ENCODE measurements at places on chromosomes 4 and X.

DNA sequence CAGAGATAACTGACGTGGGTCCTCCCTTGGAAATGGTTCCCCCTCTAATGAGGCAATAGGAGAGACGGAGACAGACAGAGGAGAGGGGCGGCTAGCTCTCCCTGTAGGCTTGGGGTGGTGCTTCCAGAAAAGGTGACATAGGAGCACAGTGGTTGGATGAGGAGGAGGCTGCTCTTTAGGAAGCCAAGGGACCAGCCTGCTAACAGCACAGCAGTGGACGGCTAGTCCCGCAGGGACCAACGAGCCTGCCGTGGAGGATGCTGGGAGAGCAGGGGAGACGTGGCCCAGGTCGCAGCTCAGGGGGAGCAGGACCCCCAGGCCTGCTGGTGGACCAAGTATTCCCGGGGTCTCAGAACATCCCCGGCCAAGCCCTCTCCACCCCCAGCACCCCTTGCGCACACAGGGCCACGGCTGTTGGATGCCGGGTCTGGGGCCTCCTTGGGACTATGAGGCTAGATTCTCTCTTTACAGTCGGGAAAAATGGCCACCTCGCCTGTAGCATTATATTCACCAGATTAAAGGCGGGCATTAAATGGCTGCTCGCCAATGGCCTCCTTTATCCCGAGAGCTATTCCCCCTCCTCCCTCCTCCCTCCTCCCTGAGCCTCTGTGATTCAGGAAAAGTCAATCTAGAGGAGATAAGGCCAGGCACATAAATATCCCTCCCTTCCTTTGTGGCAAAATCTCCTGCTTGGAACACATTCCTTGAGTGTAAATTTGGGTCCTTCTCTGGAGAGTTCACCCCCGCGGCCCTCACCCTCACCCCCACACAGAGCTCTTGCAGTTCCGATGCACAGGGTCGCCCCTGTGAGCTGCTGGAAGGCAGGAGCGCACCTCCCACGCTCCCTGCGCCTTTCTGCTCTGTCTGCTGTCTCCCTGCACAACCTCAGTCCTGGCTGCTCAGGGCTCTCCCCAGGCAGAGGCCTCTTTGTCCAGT, 30.5 kb upstream of the NSG1 start:
- no peak for DNase-seq

- DNase-seq, result no peak
Measured at GRCh38 chrX:87941841-87942240, 424.2 kb downstream of the KLHL4 start.

DNA sequence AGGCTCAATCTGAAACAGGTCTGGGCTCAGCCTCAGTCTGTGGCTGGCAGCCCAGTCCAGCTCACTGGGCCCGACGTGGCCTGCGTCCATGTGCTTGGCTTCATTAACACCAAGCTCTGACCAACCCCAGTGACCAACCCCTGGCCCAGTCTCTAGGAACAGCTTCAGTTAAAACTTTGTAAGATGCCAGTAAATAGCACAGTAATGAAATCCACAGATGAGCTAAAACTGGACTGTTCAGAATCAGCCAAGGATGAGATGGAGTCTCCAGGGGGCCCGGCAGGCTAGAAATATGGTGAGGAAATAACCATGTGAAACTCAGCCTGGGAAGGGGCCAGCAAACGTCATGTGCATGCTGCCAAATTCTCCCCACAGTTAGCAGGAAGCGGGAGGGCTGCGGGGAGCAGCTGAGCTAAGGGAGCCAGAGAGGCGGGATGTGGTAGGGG, 37.1 kb upstream of the XPNPEP2 start:
- DNase-seq, result no peak

DNA sequence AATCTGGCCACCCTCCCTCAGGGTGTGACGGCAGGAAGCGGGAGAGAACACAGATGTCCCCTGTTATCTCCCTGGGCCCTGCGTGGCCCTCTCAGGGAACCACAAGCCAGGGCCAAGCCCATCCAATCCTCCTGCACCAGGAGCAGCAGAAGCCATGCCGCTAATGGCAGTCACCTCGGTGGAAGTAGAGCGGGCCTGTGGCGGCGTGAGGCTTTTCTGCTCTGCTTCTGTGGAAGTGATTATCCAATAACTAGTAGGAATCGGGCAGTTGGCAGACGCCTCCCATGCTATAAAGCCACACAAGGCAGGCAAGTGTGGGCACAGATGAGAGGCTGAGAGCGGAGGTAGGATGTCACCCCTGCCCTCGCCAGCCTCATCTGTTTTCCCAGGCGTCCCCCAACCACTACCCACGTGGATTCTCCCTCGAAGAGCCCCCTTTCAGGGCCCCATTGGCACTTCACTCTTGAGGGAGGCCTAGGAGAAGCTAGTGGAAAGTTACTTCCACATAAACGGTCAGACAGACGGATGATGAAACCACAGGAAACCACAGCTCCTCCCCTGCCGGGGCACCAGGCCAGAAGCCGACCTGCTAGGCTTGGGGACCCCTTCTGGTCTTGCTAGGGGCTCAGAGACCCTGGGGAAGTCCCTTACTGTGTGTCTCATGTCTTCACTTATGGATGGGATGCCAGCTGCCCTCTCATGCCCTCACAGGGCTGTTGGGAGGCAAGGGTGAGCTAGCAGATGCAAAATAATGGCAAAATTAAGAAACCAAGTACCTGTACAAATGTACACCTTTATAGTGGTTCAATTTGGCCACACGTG, 18.8 kb upstream of the TMSB4X start:
- DNase-seq, result peak; percentile 67

DNA sequence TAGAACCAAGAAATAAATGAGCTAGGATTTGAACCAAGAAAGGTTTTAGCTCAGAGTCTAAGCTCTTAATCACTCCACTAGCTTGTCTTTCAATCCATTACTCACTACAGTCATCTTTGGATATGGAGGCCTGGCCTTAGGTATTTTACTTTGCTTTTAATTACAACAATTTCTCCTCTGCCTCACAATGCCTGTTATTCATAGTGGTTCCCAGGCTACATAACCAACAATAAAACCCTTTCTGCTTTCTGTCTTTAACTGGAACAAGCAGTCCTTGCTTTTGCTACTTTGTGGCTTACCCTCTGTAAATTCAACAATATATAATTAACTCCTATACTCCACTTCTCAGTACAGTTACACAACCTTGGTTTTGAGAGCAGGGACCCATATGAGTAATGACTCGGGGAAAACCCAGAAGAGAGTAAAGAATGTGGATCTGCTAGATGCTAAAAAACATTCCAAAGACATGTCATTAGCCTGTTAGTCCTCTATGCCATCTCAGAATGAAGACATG, 94.7 kb upstream of the NAP1L5 start:
- no peak for DNase-seq

- DNase-seq, result no peak
Measured at GRCh38 chr4:139834226-139834662, 168.6 kb downstream of the MGST2 start.

- DNase-seq, result no peak
Measured at GRCh38 chr4:25100021-25100555, 60.2 kb downstream of the SEPSECS start.

GRCh38 chr4:7006411-7006810, 36.8 kb upstream of the TADA2B start:
- no peak for DNase-seq

- DNase-seq, result no peak
Measured at GRCh38 chr4:68347845-68348244, 2.0 kb downstream of the YTHDC1 start.

DNA sequence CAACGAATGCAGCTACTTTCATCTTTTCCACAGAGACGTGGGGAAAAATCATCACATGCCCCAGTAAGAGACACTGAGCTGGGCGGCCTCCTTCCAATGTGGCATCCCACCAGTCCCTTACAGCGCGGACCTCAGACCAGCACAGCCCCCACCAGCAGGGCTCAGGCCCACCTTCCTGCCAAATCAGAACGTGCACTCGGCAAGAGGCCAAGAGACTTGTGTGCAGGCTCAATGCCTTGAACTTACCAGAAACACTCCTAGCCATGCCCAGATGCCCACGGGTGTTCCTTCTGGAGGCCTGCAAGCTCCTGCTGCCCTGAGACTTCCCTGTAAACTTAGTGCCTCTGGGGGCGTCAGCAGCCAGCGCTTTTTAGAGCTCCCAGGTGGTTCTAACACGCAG, 31.2 kb downstream of the WDR1 start:
- DNase-seq, result no peak

DNA sequence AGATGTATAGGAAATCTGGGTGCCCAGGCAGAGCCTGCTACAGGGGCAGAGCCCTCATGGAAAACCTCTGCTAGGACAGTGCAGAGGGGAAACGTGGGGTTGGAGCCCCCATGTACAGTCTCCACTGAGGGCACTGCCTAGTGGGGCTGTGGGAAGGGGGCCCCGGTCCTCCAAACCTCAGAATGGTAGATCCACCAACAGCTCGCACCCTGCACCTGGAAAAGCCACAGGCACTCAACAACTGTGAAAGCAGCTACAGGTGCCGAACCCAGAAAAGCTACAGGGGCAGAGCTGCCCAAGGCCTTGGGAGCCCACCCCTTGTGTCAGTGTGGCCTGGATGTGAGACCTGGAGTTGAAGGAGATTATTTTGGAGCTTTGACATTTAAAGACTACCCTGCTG, 5.4 kb upstream of the XPNPEP2 start:
- no peak for DNase-seq

DNA sequence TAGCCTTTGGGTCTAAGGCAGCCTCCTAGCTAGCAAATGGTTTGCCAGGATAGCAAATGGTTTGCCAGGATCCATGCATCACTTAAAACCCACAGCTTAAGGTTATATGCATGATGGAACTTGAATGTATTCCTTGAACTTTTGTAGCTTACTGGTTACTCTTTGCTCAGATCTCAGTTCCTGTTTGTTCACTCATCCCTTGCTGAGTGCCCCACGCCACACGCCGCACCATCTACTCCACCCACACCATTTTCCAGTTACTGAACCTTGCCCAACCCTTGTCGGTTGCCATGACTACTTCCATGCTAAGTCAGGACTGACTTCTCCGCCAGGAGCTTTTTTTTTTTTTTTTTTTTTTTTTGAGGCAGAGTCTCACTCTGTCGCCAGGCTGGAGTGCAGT, 29.5 kb upstream of the XIAP start:
- no peak for DNase-seq

- peak; percentile 63 for DNase-seq
Measured at GRCh38 chrX:130082244-130083106, 27.8 kb downstream of the ELF4 start.

DNA sequence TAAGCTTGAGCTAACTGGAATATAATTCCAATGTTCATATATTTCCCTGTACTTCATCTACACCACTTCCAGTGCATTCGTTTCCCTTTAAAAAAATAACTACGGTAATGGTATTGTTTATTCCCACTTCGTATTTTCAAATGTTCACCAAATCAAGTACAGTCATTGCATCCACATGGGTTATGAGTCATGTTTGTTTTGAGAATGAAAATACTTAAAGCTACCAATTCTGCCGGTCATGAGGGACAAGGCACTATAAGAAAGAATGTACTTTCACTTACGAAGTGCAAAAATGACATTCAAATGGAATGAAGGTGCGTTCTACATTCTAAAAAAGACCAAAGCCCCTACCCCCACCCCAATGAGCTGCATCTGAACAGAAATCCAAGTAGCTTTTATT, 174.4 kb upstream of the FGF13 start:
- DNase-seq, result no peak

- DNase-seq, result no peak
Measured at GRCh38 chr4:183504930-183505610, at the start of gene ING2. TSS of gene ING2 (plus strand) at chr4:183505058. CDS start at chr4:183505196, 138 bp downstream.

- no peak for DNase-seq
Measured at GRCh38 chrX:110060846-110061537, 58.1 kb downstream of the TMEM164 start.

DNA sequence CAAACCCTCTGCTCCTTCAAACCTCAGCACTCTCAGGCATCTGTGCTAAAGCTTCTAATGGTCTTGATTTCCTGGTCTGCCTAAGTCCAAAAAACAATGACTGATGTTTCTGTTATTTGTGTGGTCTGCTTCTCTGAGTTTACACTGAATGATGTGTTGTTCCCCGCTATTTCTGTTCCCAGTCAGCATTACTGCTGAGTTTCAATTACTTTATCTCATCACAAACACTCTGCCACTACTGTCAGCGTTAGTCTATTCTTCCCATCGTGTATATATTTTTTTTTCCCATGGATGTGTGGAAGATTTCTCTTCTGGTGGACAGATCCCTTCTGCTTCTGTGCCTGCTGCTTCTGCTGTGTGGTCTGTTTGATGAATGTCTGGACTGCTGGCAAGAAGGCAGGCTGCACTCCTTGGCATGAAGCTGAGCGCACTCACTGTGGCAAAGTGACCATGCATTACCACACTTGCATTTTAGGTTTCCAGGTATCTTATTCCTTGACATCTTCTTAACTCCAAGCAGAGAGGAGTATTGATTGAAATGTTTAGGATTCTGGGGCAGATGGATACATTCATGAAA, 106.9 kb upstream of the PAQR3 start:
- DNase-seq, result no peak

DNA sequence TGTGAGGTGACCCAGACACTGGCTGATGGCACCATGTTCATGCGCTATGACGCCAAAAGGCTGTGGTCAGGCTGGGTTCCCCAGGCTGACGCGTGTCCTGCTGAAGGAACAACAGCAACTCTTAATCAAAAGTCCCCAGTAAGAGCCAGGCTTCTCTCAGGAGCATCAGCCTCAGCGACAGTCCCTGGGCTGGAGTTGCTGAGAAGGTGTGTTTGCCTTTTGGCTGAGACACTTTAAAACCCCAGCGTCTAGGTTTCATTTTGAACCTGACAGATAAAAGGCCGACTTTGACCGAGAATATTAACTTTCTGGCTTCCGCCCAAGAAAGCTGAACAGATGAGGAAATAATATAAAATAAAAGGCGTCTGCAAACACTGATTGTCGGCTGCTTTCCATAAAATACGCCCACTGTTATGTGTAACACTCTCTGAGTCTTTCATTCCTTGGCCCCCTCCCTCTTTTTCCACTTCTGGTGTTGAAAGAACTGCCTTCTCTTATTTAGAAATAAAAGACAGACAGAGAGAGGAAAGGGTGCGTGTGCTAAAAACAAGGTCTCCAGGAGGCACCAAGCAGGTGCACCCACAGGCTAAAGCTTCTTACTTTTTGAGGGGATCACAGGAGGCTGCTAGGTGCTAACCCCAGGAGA, 373.6 kb downstream of the MID1IP1 start:
- peak; percentile 57 for DNase-seq

DNA sequence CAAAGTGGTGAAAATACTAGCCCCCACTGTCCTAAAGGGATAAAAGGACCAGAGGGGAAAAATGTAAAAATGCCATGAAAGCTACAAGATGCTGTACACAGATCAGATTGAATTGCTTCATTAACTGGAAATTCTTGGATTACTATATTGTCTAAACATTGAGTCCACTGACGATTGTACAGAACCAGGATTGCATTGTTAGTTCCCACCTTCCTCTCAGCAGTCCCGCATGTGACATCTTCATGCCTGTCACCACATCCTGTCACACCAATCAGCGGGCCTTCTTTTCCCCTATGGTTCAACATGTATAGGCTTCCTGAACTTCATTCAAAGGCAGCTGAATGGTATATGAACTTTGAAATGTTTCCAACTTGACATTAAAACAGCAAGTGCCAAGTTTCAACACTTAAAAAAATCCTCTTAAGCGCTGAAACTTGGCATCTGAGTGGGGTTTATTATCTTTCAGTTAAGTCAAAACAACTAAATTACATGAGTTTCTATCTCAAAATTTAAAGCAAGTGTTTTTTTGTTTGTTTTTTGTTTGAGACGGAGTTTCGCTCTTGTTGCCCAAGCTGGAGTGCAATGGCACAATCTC, 24.6 kb downstream of the ZRSR2 start:
- DNase-seq, result no peak

Measured in naive thymus-derived CD8-positive, alpha-beta T cell (primary cell).